Sigmoid colon (tissue), 7 donors: ENCODE measurements at places on chromosomes 5 and 9. TPM values are rescaled to one million over a fixed set of nuclear protein-coding genes. Genes with fewer than 3 reads are reported as not detected.

DNA sequence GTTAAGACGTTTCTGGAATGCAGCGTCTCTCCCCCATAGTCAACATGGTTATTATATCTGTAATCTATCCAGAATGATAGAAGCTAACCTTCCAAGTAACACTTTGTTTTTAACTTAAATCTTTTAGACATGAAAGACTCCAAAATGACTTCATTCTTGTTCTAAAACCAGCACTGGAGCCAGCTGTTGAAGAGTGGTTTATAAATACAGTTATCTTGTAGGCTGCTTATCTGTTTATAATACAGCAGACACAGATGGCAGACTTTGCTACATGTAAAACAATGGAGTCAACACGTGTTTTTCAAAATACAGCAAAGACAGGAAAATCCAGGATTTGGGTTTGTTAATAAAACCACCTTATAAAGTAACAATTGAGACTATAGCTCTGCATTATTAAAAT, 48.8 kb upstream of the RETREG1 start:
- no peak for DNase-seq

DNA sequence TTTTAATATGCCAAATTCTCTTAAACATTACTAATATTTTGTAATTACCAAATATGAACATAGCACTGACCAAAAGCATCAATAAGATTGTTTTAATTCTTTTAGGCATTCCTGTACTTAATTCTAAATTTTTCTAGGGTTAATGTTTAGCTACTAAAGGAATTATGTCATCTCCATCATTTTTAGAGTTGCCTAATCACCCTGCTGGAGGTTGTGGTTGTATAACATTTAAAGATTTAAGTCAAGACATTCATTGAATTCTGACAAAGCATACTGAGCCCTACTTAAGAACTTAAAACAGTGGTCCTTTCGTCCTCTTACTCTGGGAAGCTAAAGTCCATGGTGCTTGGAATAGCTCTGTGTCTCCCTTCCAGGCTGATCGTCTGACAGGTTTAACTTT, 28.1 kb upstream of the DAB2 start:
- no peak for DNase-seq

Gene LEAP2
- 0.99 TPM for total RNA-seq

Gene TSSK1B
- total RNA-seq, result not detected

DNA sequence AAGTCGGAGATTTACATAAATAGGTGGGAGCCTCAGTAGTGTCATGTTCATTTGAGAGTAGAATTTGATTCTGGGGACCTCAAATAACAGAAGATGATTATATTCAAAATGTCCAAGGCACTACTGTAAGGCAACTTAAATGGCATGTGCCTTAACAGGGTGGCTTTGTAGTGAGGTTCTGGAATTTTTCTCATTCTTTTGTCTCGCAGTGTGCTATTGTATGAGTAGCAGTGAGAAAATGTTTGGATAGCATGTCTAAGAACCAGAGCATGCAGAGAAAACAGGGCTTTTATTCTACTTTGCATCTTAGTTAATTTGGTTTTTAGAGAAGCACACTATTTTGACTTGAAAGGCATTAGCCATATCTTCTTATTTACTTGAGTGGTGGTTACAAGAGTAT, 25.0 kb downstream of the MAST4 start:
- no peak for DNase-seq

Gene SELENOP
- 306 TPM for total RNA-seq

DNA sequence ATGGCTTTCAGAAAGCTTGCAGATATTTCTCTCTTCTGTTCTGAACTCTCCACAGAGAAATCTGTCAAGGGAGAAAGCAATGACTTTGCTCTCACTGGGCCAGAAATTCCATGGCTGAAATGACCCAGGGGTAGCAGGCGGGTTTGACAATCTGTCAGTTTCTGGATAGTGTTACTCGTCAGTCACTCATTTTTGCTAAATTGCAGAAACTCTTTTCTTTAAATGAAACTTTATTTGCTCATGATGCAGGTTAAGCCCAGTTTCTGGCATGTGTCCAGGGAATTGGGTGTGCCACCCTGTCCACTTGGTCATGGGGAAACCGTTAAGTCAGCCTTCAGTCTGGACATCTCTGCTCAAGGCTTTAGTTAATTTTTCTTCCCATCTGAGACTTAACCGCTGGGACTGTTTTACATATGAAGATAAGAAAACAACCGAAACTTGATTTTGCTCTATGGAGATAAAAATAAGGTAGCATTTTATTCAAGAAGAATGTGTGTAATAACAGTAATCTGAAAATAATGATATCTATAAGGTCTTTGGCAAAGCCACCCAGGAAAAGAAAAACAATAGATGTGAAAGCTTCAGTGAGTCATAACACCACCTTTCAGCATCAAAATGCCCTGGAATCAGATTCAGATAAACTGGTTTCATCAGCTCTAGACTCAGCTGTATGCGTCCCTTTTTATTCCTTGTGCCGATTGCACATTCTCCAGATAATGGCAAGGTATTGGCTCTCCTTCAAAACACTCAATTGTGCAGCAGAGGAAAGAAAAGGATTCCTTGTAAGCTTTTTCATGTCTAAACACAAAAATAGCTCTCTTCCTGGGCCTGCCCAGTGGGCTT, 308.3 kb downstream of the ZSWIM6 start:
- no peak for DNase-seq

Gene DIMT1
- total RNA-seq, result 13.0 TPM

- DNase-seq, result no peak
Observed at GRCh38 chr5:54449923-54450322, 5.6 kb upstream of the HSPB3 start.

Gene SLC6A7
- total RNA-seq, result not detected

GRCh38 chr5:72412283-72413055, 92.3 kb downstream of the PTCD2 start:
- DNase-seq, result no peak
